Activated T-cell treated with anti-CD3 and anti-CD28 coated beads for 1 hour (primary cell): ENCODE measurements at places on chromosomes 11 and 22.

DNA sequence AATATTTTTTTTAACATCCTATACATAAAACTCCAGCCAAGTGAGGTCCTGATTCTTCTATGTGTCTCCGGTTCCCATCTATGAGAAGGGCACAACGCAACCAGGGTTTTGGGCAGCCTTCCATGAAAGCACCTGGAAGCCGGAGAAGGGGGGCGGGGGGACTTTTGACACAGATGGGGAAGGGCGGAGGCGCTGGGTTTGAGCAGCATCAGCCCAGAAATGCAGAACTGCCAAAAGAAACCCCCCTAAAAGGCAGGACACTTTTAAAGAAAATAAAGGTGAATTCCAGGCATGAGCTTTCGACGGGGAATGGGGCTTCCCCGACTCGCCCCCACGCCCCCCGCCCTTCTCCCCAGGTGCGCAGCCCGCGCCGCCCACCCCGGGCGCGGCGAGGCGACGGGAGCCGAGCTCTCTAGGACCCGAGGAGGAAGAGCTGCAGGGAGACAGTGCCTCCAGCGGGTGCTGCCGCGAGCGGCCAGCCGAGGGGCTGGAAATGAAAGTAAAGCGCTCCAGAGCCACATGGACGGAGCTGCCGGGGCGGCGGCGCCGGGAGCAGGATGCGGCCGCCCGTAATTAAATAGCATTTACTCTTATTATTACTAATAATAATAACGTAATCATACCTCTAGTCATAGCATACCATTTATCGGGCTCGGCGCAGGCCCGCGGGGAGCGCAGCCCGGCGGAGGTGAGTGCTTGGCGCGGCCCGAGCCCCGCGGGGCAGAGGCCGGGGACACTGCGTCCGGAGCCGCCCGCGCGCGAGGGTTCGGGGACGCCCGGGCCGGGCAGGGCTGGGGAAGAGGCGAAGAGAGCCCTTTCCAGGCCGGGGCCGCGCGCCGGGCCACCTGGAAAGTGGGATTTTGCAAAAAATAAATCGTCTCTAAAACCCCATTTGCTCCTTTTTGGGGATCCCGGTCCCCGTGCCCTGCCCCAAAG, at the start of gene ZC3H7B:
ZC3H7B (plus strand) TSS at position 441 of the 936 bp plus-strand sequence. CDS start 19,136 bp downstream, outside the sequence.
- peak; percentile 69 for DNase-seq

- no peak for DNase-seq
Observed at GRCh38 chr22:28792491-28793383, 7.6 kb downstream of the XBP1 start.

DNA sequence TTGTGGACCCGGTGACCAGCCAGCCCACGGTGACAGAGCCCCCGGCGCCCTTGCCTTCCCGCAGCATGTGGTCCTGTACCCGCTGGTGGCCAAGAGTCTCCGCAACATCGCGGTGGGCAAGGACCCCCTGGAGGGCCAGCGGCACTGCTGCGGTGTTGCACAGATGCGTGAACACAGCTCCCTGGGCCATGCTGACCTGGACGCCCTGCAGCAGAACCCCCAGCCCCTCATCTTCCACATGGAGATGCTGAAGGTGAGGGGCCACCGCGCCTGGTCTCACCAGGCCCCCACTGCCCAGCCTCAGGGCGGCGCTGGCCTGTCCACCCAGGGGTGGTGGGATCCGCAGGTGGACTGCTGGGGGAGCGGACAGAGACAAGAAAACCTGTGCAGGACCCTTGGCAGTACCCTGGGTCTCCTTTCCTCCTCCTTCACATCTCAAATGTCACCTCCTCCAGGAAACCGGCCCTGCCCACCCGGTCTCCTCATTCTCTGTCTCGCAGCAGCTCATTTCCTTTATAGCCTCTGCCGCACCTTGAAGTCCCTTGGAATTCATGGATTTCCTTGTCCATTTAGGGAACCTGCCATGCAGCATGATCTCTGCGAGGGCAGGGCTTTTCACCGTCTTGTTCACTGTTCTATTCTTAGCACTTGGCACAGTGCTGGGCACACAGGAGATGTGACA, 6.5 kb downstream of the AIP start:
- no peak for DNase-seq

- DNase-seq: no peak
Observed at GRCh38 chr22:17268501-17269223, 49.4 kb upstream of the ADA2 start.

DNA sequence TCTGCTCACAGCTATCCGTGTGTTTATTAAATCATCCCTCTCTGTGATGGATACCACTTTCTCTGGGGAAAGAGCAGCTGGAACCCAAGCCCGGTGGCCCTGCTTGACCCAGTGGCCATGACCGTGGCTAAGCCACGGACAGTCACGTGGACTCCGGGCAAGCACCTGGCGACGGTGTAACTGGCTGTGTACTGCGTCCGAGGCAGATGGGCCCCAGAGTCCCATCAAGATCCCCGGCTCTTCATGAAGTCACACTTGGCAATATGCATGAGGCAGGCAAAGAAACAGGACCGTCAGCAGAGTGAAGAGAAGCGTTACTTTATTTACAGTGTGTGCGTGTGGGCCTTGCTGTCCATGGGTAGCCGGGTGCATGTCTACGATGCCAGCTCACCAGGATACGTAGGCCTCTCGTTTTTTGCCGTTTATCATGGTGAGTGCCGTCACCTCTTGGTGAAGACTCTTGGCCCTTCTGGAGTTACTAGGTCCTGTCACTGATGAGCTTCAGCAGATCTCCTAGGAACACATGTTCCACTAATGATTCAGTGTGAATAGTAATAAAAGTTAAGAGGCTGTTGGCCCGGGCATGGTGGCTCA, 366.3 kb downstream of the TBC1D22A start:
- no peak for DNase-seq

GRCh38 chr11:31433851-31434250, 64.2 kb downstream of the DNAJC24 start:
- DNase-seq: no peak

GRCh38 chr22:24981656-24982055, 29.1 kb downstream of the KIAA1671 start:
- DNase-seq: no peak

- no peak for DNase-seq
Observed at GRCh38 chr11:119347940-119348605, 1.6 kb upstream of the MFRP start.

DNA sequence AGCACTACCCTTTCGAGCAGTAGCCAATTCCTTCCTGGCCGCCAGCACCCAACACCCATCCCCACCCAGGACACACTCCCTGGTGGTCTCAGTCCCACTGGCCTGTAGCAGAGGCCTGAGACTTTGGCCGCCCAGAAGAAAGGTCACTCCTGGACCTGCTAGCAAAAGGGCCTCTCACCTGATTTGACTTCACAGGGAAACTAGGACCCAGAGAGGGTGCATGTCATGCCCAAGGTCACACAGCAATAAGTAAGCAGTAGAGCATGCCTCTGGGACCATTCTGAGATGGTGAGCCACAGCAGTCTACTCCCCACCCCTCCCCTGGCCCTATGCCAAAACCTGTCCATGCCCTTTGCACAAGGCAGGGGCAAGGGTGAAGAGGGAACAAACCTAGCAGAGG, 7.3 kb downstream of the ARRB1 start:
- DNase-seq: no peak

DNA sequence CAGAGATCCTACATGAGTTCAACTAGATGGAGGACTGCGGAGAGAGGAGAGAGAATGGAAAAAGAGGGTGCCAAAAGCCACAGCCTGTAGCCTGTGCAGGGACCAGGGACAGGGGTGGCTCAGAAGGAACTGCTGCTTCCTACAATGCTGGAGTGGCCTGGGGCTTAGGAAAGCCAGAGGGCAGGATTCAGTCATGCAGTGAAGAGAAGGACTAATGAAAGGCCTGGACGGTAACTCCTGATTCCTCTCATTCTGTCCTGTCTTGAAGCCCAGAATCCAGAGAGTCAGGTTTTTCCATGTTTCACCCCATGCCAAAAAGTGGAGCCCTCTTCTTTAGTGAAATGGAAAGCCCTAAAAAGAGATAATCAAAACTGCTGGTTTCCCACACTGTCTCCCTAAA, 48.4 kb upstream of the INCENP start:
- no peak for DNase-seq
